ENCODE measurements at places on chromosomes 1 and 21. TPM values are rescaled to one million over a fixed set of nuclear protein-coding genes. Genes with fewer than 3 reads are reported as not detected.

CNIH4 gene
- 75.6 TPM for polyA plus RNA-seq

LCE1C gene
- polyA plus RNA-seq = not detected

CFHR5 gene
- not detected for polyA plus RNA-seq

SLFNL1 gene
- polyA plus RNA-seq = not detected

CNTN2 gene
- not detected for polyA plus RNA-seq

MPL gene
- polyA plus RNA-seq = not detected

CD1D gene
- polyA plus RNA-seq = not detected

VAV3 gene
- 0.43 TPM for polyA plus RNA-seq

KCNE2 gene
- 0.63 TPM for polyA plus RNA-seq

PRAMEF26 gene
- polyA plus RNA-seq = not detected
